H4 (cell line): ENCODE measurements at places on chromosomes 13 and 19. TPM values are rescaled to one million over a fixed set of nuclear protein-coding genes. Genes with fewer than 3 reads are reported as not detected.
A peak's percentile ranks its signal among the peaks of the same experiment; 100 is the strongest.

MYPOP gene
- total RNA-seq: 0.52 and 0.78 TPM in 2 replicates

ZNF577 gene
- total RNA-seq: 4.0 and 5.1 TPM in 2 replicates

PTPRH gene
- total RNA-seq: 3.8 and 5.5 TPM in 2 replicates

RNF113B gene
- total RNA-seq: not detected in 2 replicates

BRSK1 gene
- 4.6 and 13.1 TPM in 2 replicates for total RNA-seq

ZNF8 gene
- 3.1 and 4.3 TPM in 2 replicates for total RNA-seq

TLE2 gene
- total RNA-seq: 3.0 and 3.5 TPM in 2 replicates

KLK15 gene
- not detected in 2 replicates for total RNA-seq

FGF14 gene
- 1.0 TPM in 1 of 2 replicates, not detected in the other for total RNA-seq

DNA sequence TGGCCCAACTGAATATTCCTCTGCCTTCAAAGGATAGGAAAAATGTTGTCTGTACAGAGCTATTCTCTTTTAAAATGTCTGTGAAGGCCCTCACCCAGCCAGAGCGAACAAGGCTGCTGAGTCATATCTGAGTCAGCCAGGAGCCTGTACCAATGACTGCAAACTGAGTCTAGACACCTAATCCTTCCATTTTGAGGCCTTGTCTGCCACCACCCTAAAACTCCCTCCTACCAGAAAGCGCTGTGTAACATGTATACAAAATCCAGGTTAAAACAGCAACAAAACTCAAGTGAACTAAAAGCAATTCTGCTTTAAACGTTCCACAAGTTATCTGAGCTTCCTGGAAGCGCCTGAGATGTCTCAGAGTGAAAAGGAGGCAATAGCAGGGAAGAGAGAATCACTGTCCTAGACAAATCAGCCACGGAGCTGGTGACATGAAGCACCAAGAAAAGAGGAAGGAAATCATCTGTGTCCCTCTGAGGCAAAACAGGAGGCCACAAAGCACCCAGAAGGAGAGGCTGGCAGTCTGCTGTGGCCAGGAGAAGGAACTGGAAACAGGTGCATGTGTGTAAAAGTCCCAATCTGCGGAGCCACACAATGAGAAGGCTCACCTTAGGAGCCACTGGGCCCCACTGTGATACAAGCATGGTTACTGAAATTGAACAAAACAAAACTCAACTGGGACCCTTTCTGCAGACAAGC lies 10.2 kb downstream of the DHRS12 start:
- DNase-seq: peak; percentile 13

DNA sequence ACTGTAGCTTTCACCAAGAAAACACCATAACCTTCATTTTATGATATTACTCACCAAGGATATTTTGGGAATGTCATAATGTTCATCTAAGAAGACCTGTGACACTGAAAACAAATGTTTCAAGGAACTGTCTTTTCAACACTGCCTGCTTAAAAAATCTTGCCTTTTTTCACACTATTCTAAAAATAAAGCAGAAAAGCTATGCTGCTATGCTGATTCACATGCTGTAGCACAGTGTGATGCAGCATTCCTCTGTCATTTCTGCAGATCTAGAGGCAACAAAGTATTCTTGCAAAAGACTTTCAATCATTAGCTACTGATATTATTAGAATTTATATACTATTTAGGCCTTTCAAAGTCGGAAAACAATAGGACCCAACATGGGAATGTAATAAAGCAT lies 525.7 kb downstream of the UQCRFS1 start:
- no peak for DNase-seq

DNA sequence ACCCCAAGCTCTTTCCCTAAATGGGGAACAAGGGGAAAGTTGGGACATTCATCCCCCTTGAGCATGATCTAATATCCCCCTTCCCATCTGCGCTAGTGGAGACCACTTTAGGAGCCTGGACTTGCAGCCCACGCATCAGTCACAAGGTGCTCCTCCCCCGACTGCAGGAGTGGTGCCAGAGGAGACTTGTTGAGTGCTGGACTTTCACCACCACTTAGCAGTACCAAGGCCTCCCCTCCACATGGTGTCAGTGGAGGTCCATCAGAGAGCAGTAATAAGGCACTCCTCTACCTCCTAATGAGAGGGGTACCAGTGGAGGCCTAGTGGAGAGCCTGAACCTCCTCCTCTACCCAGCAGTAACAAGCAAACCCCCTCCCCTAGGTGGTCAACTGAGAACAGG lies 22.5 kb downstream of the CAB39L start:
- peak; percentile 21 for DNase-seq

GRCh38 chr19:33796164-33796875 lies at the start of gene KCTD15:
KCTD15 (plus strand) TSS chr19:33796870; CDS start chr19:33800455, 3,585 bp downstream.
- no peak for DNase-seq

GRCh38 chr13:72144636-72145035 lies 277.6 kb upstream of the DACH1 start:
- DNase-seq: no peak

DNA sequence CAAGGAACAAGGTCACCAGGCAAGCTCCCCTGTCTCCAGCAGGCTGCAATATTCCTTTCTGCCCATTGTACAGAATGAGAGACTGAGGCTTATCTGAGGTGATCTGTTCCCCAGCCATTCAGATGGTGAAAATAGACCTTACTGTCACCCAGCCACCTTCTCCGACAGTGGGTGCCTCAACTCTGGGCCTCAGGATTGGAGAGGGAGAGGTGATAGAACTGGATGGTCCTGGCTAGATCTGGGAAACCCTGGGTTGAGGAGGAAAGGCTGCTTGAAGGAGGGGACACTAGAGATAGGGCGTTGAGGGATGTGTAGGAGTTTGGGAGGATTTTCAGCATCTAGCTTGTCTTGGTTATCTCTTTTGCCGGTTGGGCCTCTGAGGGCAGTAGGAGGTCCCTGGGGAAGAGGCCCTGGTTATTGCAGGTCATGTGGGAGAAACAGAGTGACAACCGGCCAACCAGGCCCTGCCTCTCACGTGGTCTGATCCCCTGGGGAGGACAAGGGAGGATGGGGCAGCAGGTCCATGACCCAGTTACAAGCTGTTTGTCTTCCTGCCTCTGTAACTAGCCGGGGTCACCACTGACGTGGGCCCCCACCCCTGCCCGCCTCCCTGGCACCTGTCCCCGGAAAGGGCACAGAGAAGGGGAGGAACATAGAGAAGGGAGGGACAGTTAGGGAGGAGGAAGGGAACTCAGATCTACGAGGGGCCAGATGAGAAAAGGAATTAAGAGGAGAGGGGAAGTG lies 8.2 kb downstream of the NFIC start:
- DNase-seq: no peak

DNA sequence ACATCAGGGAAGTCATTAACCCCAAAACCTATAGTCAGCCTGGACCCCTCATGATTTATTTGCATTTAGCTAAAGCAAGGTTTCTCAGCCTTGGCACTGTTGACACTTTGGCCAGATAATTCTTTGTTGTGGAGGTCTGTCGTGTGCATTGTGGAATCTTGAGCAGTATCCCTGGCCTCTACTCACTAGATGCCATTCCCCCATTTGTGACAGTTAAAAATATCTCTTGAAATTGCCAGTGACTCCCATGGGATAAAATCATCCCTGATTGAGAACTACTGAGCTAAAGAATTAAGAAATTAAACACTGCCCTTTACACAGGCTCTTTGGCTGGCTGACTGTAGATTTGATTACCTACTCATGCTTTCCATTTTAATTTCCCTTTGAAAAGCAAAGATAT lies 102.7 kb downstream of the LMO7 start:
- DNase-seq: no peak

GRCh38 chr13:73961181-73961580 lies 173.0 kb downstream of the KLF12 start:
- no peak for DNase-seq

DNA sequence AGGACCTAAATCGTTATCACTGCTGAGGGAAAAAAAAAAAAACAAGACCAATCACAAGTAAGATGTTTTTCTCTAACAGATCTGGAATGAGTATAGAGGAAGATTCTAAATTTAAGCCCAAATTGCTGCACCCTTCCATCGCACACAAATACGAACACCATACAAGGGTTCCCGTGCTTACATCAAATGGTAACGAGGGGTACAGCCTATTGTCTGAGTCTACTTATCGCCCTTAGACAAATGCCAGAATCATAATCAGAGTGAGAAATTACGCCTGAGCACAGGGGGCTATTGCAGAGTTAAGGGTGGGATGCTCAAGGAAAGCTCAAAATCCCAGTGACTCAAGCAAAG lies 603 bp downstream of the ZC3H13 start:
- no peak for DNase-seq

GRCh38 chr19:43905897-43906296 lies 29.2 kb downstream of the ZNF45 start:
- DNase-seq: no peak

DNA sequence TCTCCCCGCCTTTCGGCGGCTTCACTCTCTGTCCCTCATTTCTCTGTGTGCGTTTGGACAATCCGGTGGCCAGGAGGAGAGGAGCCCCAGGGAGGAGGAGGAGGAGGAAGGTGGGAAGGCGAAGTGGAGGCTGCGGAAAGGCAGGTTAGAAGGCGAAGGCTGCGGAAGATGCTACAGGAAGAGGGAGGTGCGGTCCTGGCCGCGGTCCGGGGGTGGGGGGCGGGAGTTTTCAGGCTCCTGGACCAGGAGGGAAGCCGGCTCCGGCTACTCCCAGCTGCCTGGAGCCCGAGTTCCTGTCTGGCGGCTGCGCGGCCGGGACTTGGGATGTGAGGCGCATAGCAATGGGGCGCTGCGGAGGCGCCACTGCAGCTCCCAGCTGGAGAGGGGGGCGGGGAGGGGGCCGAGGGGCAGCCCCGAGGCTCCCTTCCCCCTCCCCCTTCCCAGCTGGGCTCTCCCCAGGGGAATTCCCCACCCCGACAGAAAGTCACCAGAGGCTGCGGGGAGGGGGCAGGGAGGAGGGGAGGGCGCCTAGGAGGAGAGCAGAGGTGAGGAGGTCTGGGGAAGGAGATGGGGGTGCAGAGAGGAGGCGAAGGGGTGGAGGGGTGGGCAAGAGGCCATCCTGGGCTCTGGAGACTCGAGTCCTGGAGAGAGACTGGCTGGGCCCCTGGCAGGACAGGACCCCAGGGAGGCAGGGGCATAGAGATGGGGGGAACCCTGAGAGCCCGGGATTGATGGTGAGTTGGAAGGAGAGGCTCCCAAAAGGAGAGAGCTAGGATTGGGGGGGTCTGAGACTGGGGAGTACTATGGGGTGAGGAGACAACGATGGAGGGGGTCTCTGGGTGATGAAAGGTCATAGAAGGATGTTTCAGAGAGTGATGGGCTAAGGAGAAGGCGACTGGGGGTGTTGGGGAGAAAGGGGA lies 2.0 kb downstream of the LRRC4B start:
- no peak for DNase-seq

GRCh38 chr19:42325896-42326771 lies 699 bp downstream of the MEGF8 start:
- DNase-seq: no peak

- no peak for DNase-seq
Observed at GRCh38 chr13:110018009-110018408, 231.6 kb upstream of the IRS2 start.
